ENCODE measurements at places on chromosomes 1 and 21. TPM values are rescaled to one million over a fixed set of nuclear protein-coding genes. Genes with fewer than 3 reads are reported as not detected.

DNA sequence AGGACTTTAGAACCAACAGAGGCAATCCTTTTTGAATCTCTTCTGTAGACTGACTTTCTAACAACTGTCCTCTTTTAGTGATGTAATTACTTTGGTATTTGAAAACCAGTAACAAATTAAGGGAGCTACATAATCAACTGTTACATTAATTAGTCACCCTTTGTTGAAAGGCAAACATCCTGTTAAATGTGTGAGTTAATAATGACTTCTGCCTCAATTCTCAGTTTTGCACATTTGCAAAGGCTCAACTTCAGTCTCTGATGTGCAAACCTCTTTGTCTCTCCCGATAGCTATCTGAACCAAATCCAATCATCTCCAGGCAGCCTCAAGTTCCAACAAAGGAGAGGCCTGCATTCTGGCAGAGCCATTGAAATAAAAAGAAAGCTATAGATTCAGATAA lies 135.4 kb upstream of the C8B start:
- H3K27ac ChIP-seq: no peak overlapping the region
- no peak overlapping the region for H3K4me3 ChIP-seq
- no peaks in the 10 kb centered on the region for H3K36me3 ChIP-seq
- H3K27me3 ChIP-seq: no peaks in the 10 kb centered on the region
- no peaks in the 10 kb centered on the region for H3K4me1 ChIP-seq
- no peak for DNase-seq

- peaks cover 3% of the 10 kb centered on the region for H3K27me3 ChIP-seq
- H3K4me1 ChIP-seq: peaks cover 54% of the 10 kb centered on the region
Measured at GRCh38 chr1:59316497-59317128, 19.7 kb downstream of the FGGY start.

DNA sequence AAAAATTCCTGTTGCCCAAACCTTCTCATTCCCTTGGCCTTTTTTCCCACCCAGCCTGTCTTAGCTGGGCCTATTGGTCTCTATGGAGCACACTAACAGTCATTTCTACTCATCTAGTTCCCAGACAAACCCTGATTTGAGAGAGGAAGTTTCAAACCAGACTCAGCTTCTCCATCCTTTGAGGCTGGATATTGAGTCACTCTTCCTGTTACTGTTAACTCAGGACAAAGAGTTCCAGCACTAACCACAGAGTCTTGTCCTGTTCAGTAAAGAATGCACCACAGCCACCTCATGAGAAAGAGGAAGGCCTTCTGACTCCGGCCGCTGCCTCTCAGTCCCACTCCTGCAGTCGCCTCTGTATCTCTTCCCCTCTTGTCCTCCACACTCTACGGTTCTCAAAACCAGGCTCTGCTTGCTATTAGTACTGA lies 137.8 kb downstream of the PTPRC start:
- H3K4me1 ChIP-seq: peaks cover 16% of the 10 kb centered on the region
- H3K27me3 ChIP-seq: no peaks in the 10 kb centered on the region
- H3K36me3 ChIP-seq: no peaks in the 10 kb centered on the region
- H3K4me3 ChIP-seq: no peak overlapping the region
- H3K27ac ChIP-seq: peak overlapping the region; percentile 90

- no peak overlapping the region for H3K4me3 ChIP-seq
- no peak for DNase-seq
- H3K4me1 ChIP-seq: peaks cover 10% of the 10 kb centered on the region
- no peak overlapping the region for H3K27ac ChIP-seq
- H3K36me3 ChIP-seq: no peaks in the 10 kb centered on the region
Measured at GRCh38 chr1:159879977-159880376, 17.5 kb upstream of the VSIG8 start.

DNA sequence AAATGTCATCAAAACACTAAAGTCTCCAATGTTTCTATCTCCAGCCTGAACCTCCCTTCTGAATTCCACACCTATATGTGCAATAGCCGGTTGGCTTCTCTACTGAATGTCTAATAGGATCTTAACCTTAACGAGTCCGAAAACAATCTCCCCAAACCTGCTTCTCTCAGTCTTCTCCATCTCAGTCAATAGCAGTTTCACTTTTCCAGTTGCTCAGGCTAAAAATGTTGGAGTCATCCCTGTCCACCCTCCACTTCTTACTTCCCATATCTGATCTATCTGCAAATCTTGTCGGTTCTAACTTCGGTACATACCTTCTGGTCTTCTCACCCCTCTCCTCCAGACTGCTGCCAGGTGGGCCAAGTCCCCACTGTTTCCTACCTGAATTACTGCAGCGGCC lies 25.5 kb upstream of the CITED4 start:
- no peak overlapping the region for H3K27ac ChIP-seq
- peaks cover 10% of the 10 kb centered on the region for H3K4me1 ChIP-seq
- peaks cover 4% of the 10 kb centered on the region for H3K36me3 ChIP-seq
- peaks cover 13% of the 10 kb centered on the region for H3K27me3 ChIP-seq
- no peak overlapping the region for H3K4me3 ChIP-seq

DNA sequence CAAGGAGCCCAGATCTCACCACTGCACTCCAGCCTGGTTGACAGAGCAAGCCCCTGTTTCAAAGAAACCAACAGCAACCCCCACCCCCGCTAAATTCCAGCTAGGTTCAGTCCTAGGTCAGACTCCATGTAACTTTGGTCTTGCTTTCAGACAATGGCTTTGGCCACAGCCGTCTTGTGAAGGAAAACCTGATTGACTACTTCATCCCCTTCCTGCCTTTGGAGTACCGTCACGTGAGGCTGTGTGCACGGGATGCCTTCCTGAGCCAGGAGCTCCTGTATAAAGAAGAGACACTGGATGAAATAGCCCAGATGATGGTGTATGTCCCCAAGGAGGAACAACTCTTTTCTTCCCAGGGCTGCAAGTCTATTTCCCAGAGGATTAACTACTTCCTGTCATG lies 12.9 kb downstream of the TOR3A start:
- peaks cover 12% of the 10 kb centered on the region for H3K27me3 ChIP-seq
- DNase-seq: no peak
- H3K4me3 ChIP-seq: no peak overlapping the region
- H3K36me3 ChIP-seq: peaks cover 56% of the 10 kb centered on the region
- H3K4me1 ChIP-seq: peaks cover 32% of the 10 kb centered on the region

- no peaks in the 10 kb centered on the region for H3K36me3 ChIP-seq
- H3K4me3 ChIP-seq: no peak overlapping the region
- peaks cover 37% of the 10 kb centered on the region for H3K4me1 ChIP-seq
- no peak overlapping the region for H3K27ac ChIP-seq
Measured at GRCh38 chr1:76281306-76281705, 206.8 kb downstream of the ST6GALNAC3 start.

DNA sequence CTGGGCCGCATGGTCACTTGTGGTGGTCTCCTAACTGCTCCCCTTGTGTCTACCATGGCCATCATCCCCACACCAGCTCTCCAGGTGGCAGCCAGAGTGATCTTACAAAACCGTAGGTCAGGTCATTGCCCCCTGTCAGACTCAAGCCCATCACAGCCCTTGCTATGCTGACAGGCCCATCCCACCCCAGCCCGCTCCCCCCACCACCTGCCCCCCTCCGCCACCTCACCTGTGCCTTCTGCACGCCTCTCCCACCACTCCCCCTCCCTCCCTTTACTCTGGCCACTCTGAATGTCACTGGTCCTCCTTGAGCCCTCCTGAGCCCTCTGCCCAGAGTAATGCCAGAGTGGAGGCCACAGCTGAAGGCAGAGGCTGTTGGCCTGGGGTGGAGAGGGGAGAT lies 28.5 kb downstream of the TEX35 start:
- no peaks in the 10 kb centered on the region for H3K36me3 ChIP-seq

Gene ADAMTS5
- 0.33 TPM for total RNA-seq

Gene SLC35D1
- 4.2 TPM for total RNA-seq

Gene NLRP3
- total RNA-seq: 0.44 TPM

Gene CSF3R
- 1.4 TPM for total RNA-seq

All from endothelial cell (in vitro differentiated cells).